Upper lobe of right lung (tissue), 1 donor: ENCODE measurements at places on chromosomes 7 and 10. TPM values are rescaled to one million over a fixed set of nuclear protein-coding genes. Genes with fewer than 3 reads are reported as not detected.

Gene TBX20
- total RNA-seq: not detected

- no peak for DNase-seq
Observed at GRCh38 chr10:89873055-89873454, 171.7 kb downstream of the KIF20B start.

DNA sequence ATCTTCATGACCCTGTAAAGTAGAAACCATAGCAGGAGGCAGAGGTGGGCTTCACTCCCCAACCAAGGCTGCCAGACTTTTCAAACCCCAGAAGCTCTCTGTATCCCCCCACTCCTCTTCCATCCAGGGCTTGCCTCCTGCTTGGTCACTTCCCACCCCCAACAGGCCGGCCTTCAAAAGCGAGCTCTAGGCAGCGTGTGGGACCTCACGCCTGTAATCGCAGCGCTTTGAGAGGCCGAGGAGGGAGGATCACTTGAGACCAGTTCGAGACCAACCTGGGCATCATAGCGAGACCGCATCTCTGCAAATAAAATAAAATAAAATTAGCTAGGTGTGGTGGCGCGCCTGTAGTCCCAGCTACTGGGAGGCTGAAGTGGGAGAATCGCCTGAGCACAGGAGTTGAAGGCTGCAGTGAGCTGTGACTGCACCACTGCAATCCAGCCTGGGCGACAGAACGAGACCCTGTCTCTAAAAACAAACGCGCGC is 743 bp upstream of the POR start:
- no peak for DNase-seq

Gene MAT1A
- total RNA-seq: 0.69 TPM

- no peak for DNase-seq
Observed at GRCh38 chr10:43421201-43421507, 12.2 kb upstream of the HNRNPF start.

GRCh38 chr7:103149808-103150180 is 895 bp upstream of the NAPEPLD start:
- no peak for DNase-seq

Gene DYNC1I1
- 2.3 TPM for total RNA-seq

GRCh38 chr10:69438536-69439349 is 12.5 kb upstream of the TSPAN15 start:
- DNase-seq: peak; percentile 50

DNA sequence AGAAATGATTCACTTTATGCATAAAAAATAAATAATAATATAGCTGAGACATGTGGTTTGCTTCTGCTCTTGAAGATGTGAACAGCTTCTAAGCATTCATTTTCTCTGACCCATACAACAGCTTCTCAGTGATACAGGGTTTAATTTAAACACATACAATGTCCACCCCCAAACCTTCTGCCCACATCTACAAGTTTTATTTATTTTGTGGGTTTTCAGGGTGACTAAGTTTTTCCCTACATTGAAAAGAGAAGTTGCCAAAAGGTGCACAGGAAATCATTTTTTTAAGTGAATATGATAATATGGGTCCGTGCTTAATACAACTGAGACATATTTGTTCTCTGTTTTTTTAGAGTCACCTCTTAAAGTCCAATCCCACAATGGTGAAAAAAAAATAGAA is 17.2 kb downstream of the INHBA start:
- no peak for DNase-seq

DNA sequence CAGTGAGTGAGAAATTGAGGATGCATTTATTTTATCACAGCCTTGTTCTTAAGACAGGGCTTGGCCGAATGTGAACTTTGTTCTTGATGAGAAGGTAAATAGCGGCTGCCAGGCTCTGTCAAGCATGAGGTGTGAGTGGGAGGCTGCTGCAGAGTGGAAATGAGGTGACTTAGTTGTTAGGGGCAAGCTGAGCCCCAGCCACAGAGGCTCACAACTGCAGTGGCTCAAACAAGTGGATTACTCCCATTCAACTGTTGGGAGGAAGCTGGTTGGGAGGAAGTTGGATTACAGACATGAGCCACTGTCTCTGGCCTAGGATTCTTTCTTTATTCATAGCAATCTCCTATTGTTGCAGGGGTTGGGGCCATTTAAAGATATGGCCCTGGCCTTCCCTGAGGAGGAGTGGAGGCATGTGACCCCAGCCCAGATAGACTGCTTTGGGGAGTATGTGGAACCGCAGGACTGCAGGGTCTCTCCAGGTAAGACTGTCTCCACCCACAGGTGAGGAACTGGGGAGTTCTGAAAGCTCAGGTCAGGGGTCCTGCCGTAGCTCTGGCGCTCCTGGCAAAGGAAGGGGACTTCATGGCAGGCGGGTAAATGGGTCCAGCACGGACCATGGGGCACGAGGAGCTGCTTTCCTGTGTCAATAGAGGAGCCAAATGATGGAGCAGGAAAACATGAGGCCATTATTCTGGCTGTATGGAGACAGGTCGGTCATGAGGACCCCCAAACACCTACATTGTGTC is 7.1 kb downstream of the ZSCAN25 start:
- DNase-seq: no peak

- DNase-seq: no peak
Observed at GRCh38 chr7:157238087-157238486, 98.7 kb upstream of the DNAJB6 start.

Gene HGF
- 26.5 TPM for total RNA-seq

- peak; percentile 42 for DNase-seq
Observed at GRCh38 chr7:44969049-44969700, 9.6 kb downstream of the MYO1G start.

DNA sequence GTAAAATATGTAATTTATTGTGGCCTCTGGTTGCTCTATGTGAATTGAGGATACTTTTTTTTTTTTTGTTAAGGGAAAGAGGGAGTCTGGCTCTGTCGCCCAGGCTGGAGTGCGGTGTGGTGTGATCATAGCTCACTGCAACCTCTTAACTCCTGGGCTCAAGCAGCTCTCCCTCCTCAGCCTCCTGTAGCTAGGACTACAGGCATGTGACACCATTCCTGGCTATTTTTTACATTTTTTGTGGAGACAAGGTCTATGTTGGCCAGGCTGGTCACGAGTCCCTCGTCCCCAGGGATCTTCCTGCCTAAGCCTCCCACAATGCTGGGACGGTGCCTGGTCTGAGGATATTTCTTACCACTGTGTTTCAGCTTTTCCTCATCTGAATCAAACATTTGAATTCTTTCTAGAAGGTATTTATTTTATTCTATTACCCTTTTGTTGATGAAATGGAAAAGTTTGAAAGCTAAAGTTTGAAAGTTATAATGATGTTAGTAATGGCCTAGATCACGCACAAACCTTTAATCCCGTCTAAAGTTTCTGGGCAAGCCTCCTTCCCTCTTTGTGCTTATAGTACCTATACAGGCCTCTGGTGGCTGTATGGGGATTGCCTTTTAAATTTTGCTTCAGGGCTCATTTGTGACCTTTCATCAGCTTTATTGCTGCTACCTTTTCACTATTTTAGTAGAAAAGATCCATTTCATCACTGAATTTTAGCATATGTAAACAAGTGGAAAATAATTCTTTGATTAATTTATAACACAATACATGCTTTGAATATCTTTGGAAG is 2.0 kb downstream of the IFRD1 start:
- no peak for DNase-seq

DNA sequence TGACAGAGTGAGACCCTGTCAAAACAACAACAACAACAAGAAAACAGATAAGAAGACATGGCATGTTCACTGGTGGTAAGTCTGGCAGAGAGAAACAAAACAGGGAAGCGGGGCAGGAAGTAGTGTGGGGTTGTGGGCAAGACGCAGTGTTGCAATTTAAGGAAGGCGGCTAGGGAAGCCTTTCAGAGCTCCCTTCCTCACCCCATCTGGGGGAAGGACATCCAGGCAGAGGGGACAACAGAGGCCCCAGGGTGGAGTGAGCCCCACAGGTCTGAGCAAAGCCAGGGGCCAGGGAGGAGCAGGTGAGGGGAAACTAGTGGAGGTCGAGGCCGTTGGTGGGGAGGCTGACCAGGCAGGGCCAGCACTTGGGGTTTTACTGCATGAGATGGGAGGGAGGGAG is 16.8 kb downstream of the LAT2 start:
- DNase-seq: no peak

GRCh38 chr7:17094963-17095574 is 203.4 kb upstream of the AHR start:
- DNase-seq: no peak

- no peak for DNase-seq
Observed at GRCh38 chr10:128631801-128632241, 505.6 kb upstream of the MKI67 start.

DNA sequence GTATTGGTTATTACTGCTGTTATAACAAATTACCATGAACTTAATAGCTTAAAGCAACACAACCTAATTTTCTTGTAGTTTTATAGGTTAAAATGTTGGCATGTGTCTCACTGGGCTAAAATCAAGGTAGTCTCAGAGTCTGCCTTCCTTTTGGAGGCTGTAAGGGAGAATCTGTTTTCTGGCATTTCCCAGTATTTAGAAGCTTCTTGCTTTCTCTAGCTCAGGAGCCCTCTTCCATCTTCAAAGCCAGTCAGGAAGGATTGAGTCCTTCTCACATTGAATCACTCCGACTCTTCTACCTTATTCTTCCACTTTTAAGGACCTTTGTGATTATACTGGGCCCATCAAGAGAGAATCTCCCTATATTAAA is 156.2 kb downstream of the MBL2 start:
- DNase-seq: no peak

GRCh38 chr10:25698638-25699037 is 235.4 kb upstream of the MYO3A start:
- no peak for DNase-seq

DNA sequence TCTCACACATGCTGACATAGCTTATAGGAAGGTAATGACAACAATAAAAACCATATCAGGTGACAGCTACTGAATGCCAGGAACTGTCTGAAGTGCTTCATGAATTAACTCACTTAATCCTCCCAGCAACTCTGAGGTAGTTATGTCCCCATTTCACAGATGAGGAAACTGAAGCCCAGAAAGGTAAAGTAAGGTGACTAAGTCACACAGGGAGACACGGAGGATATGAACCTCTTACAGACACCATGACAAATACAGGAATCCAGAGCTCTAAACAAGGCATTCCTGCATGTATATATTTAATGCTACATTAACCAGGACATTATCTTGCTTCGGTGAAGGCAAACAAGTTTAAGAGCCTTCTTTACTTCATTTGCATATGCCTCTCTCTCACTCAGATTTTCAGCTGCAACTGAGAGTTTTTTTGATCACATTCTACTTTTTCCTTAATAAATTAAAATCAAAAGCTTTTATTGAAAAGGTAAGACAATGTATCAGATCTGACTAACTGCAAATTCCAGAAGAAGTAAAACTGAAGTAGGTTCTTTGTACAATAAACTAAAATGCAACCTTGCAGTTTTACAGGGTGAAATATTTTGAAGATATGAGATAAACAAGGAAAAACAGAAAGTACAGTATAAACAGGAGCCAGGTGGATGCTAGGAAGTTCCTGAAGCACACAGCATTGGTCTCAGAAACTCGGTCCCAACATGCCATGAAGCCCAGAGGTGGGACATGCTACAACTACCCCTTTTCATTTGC is 79.5 kb downstream of the SGMS1 start:
- DNase-seq: no peak

- no peak for DNase-seq
Observed at GRCh38 chr7:129376778-129377700, 57.2 kb upstream of the STRIP2 start.

Gene CARD11
- 5.8 TPM for total RNA-seq

- DNase-seq: no peak
Observed at GRCh38 chr7:1911571-1911970, 241.5 kb downstream of the ELFN1 start.

- DNase-seq: no peak
Observed at GRCh38 chr7:121513105-121513504, 117.0 kb upstream of the FAM3C start.

GRCh38 chr7:99465421-99465768 is 572 bp downstream of the ATP5MF start:
- no peak for DNase-seq

GRCh38 chr10:114258274-114258840 is 19.3 kb downstream of the VWA2 start:
- DNase-seq: peak; percentile 4

DNA sequence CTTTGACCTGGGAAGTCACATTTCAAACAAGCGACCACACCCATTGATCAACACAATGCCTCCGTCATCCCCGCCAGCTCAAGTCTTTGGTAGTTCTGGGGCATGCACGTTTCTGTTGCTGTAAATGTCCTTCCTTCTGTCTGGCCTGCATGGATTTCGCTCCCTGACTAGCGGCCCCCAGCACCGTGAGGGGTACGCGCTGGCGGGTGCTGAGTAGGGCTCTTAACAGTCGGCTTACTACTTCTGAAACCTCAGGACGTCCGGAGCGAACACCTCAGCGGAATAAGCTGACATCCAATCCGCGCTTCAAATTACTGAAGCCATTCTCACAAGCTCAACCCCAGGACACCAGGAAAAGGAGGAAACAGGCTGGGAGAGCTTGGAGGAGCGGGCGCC is 505 bp downstream of the NUDCD3 start:
- peak; percentile 65 for DNase-seq

Gene PIK3CG
- 15.7 TPM for total RNA-seq

- DNase-seq: no peak
Observed at GRCh38 chr7:15874774-15875173, 188.3 kb upstream of the MEOX2 start.

DNA sequence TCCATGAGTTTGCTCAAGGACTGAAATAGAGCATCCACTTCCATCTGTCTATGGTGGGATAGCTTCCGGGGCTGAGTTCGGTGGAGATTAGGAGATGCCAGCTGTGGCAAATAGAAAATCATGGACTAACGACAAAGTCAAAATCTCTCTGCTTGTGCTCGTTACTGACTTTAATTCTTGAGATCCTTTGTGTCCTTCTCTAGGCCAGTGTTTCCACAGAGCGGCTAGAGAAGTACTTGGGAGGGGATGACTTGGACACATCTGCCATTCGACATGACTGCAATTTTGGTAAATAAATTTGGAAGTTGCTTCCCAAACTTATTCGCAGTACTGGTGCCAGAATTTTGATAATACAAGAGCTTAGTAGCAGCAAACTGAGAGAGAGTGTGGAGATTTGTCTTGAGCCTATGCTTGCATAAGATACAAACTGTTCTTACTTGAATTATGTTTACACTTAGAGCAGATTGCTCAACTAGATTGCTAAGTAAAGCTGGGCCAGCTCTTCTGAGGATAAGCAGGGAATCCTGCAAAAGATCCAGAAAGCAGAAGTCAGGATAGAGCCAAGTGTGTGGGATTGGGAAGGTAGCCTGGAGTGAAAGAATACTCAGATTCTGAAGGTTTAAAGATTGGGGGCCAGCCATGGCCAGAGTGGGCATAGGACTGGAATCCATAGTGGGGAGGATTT is 27.6 kb downstream of the ABCC2 start:
- DNase-seq: no peak

Gene SEPHS1
- total RNA-seq: 38.9 TPM

GRCh38 chr10:23818484-23818883 is 379.6 kb downstream of the OTUD1 start:
- DNase-seq: no peak
